SW480 (cell line): ENCODE measurements at places on chromosomes 7 and 10.
A peak's percentile ranks its signal among the peaks of the same experiment; 100 is the strongest.

DNA sequence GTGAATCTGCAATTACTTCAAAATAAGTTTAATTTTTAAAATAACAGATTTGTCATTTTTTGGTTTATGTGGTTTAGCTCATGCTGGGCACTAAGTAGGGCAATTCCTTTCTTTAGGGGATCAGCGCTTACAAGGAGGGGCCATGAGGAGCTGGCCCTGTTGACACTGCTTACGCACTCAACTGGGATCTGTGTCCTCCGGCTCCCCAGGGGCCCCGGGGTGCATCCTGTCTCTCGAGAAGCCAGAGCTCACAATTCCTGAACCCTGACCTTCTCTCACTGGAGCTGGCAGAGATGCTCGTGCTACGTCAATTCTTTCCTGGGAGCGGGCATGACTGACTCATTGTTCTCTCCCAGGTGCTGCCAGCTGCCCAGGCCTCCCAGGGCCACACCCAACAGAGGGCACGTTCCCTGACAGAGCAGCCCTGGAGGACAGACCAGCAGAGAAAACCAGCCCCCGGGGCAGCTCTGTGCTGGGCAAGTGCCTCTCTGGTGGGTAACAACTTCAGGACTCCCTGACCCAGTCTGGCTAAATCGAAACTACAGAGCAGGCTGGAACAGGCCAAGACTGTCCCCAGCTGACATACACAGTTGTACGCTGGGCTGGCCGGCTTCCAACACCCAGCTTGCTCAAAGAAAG is 36.8 kb downstream of the CTBP2 start:
- peak; percentile 94 for DNase-seq

- DNase-seq = no peak
Observed at GRCh38 chr7:115911465-115911864, 119.1 kb downstream of the TFEC start.

GRCh38 chr10:125344573-125345171 is 184.3 kb upstream of the CTBP2 start:
- DNase-seq = no peak

DNA sequence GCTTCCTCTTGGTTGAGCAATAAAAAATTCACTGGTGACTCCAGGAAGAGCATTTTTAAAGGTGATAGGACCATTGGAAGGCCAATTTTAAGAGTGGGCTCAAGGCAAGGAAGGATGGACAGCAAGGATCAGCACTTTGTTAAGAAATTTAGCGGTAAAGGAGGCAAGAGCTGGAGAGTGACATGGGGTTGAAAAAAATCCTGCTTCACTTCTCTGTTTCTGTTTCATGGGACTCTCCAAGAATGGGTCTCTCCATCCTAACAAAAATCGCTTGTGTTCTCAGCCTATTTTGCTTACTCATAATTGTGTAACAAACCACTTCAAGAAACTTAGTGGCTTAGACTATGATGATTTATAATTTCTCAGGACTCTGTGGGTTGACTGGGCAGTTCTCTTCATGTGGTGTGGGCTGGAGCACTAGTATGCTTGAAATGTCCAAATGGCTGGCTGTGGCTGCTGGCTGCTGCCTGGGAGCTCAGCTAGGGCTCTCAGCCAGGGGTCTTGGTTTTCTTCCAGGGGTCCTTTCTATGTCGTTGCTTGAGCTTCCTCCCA is 59.8 kb upstream of the ZNRF2 start:
- peak; percentile 90 for DNase-seq

DNA sequence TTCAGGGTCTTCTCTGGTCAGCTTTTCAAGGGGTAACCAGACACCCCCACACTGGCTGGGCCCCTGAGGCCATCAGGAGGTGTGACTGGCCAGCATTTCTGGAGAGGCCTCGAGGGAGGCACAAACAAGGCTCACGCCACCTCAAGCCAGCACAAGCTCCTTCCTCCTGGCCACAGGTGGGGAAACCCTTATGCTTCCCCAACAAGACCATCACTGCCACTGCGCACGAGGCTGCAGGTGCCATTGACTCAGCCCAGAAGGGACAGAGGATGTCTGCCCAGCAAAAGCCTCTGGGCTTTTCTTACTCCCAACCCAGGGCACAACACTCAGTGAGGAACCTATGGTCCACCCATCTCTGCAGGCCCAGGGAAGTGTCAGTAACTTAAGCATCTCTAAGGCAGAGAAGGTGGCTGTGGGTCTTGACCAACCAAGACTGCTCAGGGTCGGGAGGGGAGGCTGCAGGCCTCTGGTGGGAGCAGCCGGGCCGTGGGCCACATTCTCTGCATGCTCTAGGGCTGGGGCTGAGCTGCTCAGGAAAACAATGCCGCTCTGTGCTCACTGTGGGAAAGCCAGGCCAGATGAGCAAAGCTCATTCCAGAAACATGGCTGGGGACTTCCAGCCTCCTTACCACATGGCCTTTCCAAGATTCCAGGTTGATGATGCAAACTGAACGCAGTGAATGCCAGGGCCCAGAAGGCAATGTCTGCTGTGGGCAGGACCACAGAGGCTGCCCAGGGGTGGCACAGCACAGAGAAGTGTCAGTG is 24.2 kb upstream of the RASSF4 start:
- peak; percentile 69 for DNase-seq

DNA sequence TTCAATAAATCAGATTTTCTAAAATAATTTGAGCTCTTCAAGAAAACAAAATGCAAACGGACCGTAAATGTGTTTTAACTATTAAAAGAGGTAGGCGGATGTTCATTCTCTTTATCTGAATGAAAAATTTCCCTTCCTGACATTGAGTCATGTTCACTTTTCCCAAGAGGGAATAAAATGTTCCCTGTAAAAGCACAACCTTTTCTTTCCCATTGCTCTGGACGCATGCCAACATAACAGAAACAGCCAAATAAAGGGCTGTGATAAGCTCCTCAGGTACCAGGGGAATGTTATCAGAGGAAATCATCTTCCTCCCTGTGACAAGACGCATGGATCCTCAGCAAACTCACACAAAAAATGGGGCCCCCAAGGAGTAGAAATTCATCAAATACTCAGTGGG is 251.8 kb downstream of the MTERF1 start:
- no peak for DNase-seq

DNA sequence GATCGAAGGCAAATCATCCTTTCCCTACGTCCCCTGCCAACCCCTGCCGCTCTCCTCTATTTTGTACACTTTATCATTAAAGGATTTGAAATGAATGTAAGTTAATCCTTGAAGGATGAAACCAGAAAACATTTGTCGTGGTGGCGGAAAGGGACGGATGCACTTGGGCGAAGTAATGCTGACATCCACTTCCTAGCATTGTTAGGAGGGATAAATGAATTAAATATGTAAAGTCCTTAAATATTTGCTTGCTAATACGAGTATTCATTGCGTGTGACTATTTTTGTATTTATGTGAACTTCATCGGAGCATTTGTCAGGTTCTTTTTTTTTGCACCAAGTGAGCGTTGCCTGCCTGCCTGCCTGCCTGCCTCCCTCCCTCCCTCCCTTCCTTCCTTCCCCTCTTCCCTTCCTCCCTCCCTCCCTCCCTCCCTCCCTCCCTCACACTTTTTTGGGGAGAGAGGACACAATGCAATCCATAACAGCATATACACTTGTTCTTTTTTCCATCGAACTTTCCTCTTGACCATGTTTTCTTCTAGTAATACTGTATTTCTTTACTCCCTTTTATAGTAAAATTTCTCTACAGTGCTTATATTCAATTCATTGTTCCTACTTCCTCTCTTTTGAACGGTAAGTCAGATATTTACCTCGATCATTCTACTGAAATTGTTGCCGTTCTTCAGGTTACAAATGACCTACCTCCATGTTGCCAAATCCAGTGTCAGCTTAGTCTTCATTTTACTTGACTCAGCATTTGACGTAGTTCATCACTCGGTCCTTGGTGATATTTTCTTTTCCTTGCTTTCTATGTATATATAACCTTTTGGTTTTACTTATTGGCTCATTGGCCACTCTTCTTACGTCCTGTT is 831 bp downstream of the CCDC7 start:
- DNase-seq = peak; percentile 22

DNA sequence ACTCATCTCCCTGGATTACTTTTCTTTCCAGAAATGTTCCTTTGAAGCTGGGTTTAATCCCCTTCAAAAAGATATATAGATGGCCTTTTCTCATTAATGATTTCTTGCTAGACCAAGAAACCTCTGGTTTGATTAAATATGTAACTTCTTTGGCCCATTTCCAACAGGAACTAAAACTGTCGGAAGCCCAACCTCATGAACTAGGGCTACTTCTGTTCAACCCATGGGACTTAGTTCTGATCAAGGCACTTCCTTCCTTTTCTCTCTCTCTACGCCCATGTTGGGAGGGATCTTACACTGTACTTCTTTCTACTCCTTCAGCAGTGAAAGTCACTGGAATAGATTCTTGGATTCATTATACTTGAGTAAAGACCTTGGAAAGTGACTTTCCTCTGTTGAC is 83.6 kb downstream of the TMEM106B start:
- no peak for DNase-seq

DNA sequence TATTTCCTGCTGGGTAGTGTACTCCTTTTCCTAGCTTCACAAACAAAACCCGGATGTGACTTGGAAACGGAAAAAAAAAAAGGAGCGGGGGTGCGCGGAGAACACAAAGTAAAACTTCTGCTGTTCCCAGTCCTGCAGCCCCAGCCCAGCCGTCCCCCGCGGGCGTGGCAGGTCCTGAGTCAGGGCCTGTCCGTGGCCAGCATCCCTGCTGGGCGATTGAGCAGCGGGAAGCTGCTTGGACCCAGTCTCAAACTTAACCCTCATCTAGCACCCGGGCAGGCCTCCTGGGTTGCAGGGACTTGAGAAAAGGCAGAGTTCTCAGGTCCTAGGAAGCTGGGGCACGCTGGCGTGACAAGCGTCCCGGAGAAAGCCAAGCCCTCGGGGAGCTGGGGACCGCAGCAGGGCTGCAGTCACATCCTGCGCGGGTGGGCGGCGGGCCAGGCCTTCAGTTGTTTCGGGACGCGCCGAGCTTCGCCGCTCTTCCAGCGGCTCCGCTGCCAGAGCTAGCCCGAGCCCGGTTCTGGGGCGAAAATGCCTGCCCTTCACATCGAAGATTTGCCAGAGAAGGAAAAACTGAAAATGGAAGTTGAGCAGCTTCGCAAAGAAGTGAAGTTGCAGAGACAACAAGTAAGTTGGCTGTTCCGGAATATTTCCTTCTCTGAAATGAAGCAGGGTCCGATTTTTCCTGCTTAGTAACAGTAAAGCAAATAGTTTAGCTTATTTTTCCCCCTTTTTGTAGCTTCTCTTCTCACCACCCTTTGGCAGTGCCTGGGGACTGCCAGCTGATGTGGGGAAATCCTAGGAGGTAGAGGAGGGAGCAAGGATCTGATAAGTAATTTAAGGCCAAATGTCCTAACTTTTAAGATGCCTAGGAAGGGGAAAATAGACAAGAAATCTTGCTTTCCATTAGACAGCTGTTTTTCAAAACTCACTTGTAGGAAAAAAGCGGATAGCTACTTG is at the start of gene GNG11:
GNG11 (plus strand) TSS at position 129 of the 960 bp plus-strand sequence; CDS start at position 532, 403 bp downstream.
- peak; percentile 55 for DNase-seq

GRCh38 chr7:138944592-138944991 is 36.6 kb downstream of the KIAA1549 start:
- DNase-seq = no peak

DNA sequence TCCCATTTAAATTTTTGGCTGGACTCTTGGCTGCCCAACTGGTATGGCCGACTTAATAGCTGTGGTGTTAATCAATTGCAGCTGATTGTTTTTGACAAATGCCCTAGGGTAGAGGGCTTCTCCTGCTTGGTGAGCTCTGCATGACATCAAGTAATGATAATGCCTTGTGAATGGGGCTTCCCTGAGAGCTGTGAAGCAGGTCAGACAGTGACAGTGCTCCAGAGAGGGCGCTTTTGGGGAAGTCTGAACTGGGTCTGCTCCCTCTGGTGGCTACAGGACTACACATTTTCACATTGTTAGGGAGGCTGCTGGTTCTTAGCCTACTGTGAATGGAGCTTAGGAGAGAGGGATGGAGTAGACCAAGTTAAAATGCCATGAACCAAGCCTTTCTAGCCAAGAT is 98.8 kb downstream of the SDK1 start:
- peak; percentile 32 for DNase-seq
